ENCODE measurements at places on chromosomes 5 and 9.

GRCh38 chr9:130634801-130635200, 29.6 kb upstream of the PRDM12 start:
- no peak for DNase-seq

- DNase-seq: no peak
These were observed 66.6 kb upstream of the IFNK start for GRCh38 chr9:27457445-27457844.

DNA sequence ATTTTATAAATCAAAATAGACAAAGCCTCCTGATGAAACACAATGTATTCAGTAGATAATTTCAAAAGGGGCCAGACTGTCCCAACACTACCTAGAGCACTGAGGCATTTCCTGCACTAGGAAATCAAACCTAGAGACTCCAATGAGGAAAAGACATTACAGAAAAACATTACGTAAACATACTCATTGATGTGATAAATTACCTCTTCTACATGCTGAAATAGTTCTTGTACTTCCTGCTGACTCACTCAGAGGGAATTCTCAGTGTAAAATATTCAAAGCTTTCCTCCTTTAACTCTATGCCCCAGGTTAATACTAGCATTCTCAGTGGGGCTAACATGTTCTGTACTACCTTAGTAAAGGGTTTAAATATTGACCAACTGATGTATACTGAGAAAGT, 178.0 kb downstream of the ESM1 start:
- DNase-seq: no peak

GRCh38 chr5:40437452-40437861, 242.3 kb upstream of the PTGER4 start:
- no peak for DNase-seq

DNA sequence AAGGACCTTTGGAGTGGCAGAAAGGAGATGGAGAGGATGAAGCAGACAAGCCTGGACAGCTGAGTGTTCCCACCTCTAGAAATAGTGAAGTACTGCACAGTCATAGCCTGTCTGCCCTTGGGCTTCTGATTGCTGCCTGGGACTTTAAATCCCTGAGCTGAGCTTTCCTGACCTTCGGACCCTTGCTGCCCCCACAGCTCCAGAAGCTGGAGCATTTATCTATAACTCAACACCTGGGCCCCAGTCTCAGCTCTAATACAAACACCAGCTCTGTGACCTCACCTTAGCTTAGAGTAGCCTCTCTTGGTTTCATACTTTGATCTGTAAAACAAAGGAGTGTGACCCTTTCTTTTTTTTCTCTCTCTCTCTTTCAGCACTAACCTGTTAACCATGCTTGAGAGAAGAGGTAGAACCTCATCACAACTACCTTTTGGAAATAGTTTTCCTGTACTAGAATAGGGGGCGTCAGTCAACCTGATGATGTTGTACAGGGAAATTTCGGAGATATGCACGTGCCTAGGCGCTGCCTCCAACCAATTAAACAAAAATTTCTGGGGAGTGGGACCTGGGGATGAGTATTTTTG, 25.4 kb upstream of the ELL2 start:
- no peak for DNase-seq

- DNase-seq: no peak
These were observed 464.3 kb downstream of the GADD45G start for GRCh38 chr9:90069085-90069484.

- DNase-seq: no peak
These were observed 566 bp upstream of the FOCAD start for GRCh38 chr9:20683351-20684034.

- no peak for DNase-seq
These were observed 11.4 kb downstream of the TMEM245 start for GRCh38 chr9:109108318-109108717.

DNA sequence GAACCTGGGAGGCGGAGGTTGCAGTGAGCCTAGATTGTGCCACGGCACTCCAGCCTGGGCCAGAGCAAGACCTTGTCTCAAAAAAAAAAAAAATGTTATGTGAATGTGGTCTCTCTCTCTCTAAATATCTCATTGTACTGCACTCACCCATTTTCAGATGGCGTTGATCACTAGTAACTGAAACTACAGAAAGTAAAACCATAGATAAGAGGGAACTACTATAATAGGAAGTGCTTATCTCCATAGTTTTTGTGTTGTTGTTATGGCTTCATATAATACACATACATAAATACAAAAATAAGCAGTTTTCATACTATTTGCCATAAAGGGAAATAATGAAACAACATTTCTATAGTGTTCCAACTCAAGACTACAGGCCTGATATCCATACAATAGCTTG, 9.1 kb downstream of the IL31RA start:
- DNase-seq: no peak

DNA sequence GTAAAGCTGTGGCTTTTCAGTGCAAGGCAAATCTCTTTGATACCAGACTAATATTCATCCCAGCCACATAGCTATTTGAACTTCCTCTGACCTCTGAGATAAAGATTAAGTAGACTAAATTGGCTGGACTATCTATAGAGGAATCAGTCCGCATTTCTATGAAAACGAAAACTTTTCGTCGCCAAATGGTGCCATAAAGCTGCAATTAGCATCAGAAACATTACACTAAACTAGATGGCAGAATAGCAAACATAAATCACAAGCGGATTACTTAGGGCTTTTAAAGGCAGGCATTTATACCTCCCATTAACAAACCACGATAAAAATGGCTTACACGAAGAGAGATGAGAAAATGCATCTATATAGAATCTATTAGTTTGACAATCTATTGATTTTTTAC, 1009.7 kb upstream of the CDH6 start:
- no peak for DNase-seq

- DNase-seq: no peak
These were observed 101.3 kb upstream of the ICE1 start for GRCh38 chr5:5321137-5321536.

- DNase-seq: no peak
These were observed 12.1 kb downstream of the MTRR start for GRCh38 chr5:7881091-7881490.

DNA sequence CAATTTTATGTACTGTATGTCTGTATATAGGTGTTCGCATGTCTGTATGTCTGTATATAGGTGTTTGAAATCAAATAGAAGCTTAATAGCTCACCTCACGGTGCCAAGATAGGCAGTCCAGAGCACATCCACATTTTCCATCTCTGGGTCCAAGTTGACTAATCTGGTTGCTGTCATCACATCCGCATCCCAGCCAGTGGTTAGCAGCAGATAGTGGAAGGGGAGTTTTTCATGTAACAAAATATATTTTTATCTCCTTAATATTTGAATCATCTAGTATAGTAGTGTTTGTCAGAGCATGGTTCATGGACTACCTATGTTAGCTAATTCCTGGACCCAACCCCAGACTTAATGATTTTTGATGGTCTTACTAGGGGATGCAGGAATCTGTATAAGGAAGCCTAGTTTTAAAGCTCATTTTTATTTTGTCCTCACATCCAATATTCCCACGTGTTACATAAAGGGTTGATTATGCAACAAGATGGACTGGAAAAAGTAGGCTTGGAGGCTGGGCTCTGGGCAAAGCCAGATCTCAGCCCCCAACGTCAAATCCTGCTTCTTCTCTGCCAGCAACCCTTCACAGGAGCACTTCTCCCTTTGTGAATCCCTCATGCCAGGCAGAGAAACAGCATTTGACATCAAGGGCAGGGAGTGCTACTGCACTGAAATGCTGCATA, 219.7 kb downstream of the ZSWIM6 start:
- DNase-seq: no peak

- DNase-seq: no peak
These were observed 16.5 kb downstream of the BHMT2 start for GRCh38 chr5:79086116-79086515.

DNA sequence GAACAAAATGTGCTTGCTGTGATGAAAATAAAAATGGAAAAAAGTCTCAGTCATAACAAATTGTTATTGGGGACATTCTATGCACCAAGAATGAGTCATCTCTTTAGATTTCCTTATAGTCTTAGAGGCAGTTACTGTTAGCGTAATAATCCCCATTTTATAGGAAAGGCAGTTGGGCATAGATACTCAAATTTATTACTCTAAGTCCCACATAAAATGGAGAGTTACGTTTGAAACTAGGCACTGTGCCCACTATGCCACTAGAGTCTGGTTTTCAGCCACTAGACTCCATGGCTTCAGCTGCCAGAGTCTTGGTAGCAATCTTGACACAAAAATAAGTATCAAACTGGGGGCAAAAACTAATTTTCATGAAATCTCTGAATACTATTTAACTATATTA, 317.9 kb upstream of the MEF2C start:
- DNase-seq: no peak

GRCh38 chr5:161934486-161934885, 86.6 kb downstream of the GABRA1 start:
- no peak for DNase-seq

GRCh38 chr9:31639451-31639850, 745.0 kb upstream of the ACO1 start:
- DNase-seq: no peak

DNA sequence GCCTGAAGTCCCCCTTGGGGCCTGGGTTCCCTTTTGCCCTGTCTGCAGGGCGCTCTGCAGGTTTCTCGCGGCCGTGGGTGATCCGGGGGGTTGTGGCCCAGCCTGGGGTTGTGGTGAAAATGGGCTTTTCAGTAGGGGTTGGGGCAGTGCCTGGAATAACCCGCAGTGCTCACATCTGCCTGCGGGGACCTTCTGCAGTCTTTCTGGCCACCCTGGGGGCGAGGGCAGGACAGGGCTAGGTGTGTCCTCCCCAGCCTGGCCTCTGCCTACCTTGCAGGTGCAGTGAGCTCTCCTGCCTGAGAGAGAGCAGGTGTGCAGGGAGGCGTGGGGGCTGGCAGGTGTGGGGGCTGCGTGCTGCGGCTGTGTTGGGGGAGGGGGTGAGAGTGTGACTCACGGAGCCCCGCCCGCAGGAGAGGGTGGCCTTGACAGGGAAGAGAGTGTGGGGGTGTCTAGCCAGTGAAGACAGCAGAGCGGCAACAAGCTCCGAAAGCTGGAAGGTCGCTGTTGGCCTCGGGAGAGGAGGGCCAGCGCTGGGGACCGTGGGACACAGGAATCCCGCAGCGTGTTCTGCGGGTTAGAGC, 131.4 kb downstream of the MRPL36 start:
- DNase-seq: no peak

- DNase-seq: no peak
These were observed 176.6 kb upstream of the KCNN2 start for GRCh38 chr5:114185274-114185673.

DNA sequence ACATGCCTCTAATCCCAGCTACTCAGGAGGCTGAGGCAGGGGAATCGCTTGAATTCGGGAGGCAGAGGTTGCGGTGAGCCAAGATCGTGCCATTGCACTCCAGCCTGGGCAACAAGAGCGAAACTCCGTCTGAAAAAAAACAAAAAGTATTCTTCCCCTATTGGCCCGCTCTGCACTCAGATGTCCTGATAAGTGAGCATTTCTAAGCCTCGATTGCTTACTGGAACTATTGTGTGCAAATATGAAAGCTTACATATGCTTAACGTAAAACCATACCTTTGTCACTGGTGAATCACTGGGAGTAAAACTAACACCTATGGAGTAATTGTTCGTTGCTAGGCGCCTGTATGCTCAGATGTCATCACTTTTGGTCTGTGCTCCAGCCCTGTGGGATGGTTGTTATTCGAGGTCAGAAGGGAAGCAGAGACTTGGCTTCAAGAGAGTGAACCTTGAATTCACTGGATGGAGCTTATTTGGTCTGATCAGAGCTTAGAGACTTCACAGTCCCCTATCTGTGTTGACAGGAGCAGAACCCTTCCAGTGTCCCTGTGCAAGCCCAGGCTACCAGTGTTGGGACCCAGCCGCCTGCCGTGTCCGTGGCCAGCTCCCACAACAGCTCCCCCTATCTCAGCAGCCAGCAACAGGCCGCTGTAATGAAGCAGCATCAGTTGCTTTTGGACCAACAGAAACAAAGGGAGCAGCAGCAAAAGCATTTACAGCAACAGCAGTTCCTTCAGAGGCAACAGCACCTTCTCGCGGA, 25.3 kb upstream of the LTC4S start:
- no peak for DNase-seq

GRCh38 chr9:35656831-35657545, 831 bp downstream of the RMRP start:
- no peak for DNase-seq

- DNase-seq: no peak
These were observed 280.6 kb upstream of the EFNA5 start for GRCh38 chr5:107951309-107951708.

DNA sequence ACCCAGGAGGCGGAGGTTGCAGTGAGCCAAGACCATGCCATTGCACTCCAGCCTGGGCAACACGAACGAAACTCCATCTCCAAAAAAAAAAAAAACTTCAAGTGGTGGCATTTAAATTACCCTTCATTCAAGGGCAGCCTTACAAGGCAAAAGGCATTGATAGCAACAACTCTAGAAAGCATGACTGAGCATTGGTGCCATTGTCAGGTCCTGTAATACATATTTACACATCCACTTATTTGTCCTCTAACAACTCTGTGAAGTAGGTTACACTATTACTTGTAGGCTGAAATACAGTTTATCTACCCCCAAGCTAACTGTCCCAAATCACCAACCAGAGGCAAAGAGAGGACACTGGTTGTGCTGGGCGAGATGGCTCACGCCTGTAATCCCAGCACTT, 52.7 kb upstream of the LARP1 start:
- DNase-seq: no peak

GRCh38 chr9:4706971-4707622, 27.7 kb downstream of the CDC37L1 start:
- DNase-seq: no peak

DNA sequence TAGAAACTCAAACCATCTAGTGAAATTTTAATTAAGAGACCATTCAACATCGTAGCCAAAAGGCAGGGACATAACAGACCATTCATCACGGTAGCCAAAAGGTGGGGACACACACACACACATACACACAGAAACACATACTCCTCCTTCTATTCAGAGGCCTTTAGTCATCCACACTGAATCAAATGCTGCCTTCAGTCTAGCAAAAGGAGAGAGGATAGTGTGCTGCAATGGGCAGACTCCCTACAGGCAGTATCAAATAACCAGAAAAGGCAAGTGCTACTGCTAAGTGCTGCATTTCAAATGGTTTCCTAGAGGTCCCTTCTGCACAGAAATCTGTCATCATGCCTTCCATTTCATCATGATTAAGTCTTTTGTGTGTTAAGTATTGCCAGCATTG, 303.9 kb downstream of the TRIM32 start:
- DNase-seq: no peak

DNA sequence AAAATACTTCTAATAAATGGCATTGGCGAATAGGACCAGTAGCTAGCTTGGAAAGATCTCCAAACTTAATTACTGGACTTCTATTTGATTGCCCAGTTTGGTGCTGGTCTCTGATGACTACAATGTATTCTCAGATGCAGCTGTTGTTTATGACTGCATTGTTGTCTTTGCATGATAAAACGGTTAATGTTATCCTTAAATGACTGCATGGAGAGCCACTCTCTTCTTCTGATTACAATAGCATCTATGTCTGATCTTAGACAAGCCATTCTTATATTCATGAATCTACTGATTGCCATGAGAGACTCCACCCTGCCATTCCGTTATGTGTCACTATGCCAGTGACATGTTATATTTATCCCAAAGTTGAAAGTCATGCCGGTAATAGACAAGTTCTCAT, 42.9 kb upstream of the ERBIN start:
- DNase-seq: no peak

Measured in NCI-H2081 (cell line).